ENCODE measurements at places on chromosomes 16 and 17.

DNA sequence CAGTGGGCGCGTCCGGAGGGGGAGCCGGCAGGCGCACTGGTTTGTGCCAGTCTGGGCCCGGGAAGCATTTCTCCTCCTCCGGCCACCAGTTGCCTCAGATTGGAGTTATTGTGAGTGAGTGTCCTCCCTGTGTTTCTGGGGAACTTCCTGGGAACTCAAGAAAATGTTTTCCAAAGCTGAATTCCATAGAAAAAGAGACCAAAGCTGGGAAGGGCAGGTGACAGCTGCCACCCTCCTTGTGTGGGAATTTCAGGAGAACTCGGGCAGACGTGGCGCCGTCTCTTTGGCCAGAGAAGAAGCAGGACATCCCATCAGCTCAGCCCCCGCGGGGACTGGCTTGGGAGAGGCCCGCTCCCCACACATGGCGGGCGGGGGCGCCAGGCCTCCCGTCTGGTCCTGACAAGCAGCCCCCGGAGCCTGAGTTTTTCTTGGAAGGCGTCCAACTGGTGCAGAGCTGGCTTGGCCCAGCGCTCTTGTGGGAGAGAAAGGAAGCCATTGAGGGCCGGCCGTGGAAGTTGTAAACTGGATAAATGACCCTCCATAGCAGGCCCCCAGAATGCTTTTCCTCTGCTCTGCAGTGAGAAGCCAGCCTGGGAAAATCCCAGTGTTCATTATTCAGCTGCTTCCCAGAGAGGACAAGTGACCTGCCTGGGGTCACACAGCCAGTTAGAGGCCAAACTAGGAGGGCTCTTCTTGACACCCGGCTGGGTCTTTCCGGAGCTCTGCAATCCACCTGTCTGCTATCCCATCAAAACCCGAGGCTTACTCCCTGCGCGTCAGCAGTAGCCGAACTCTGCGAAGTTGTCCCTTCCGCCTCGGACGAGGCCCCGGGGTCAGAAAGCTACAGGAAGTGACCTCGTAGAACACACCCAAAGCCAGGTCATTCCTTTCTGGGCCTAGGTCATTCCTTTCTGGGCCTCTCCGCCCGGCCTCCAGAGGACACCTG is 39.2 kb upstream of the GSE1 start:
- DNase-seq, result no peak

- no peak for DNase-seq
Observed at GRCh38 chr17:57999496-58000017, 7.5 kb downstream of the SRSF1 start.

DNA sequence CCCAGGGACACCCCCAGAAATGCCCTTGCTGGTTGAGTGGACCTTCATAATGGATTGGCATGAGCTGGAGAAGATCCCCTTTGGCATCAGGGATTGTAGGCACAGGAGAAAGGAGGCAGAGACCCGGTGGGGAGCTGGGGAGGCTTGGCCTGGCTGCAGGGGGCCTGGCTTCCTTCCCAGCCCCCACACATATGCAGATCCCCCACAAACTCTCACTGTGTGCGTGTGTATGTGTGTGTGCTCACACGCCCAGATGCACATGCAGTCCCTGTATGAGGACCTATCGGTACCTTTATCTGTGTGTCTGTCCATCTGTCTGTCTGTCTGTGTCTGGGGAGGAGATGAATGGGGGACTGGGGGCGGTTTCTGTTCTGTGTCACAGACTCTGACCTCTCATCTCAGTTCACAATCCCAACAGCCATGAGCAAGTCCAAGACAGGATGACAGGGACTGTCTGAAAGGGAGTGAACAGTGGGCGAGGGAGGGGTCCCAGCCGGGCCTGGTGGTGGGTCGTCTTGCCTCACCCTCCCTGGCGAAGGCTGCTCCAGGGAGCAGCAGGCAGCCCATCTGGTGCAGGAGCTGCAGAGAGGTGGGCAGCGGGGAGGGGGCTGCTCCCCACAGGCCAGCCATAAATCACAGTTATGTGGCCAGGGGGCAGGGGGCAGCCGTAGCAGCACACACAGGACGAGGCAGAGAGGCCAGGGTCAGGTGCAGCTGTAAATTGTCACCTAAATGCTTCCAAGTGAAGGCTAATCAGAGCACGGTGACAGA is 46.7 kb upstream of the LHX1 start:
- no peak for DNase-seq

DNA sequence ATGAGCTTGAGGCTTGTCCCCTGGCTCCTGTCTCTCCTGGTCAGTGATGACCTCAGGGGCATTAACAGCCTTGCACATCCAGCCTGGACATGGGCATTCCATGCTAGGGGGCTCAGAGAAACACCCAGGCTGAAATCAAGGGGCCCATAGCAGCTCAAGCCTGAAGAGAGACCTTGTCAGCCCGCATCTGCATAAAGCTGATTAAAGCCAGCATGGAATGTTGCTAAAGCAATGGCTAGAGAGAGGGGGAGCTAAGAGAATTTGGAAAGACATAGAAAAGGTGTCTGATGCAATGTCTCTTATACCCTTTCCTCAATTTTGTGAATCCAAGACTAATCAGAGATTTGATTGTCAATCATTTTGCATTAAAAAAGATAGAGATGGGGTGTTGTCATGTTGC is 51.4 kb upstream of the WSCD1 start:
- DNase-seq, result no peak

DNA sequence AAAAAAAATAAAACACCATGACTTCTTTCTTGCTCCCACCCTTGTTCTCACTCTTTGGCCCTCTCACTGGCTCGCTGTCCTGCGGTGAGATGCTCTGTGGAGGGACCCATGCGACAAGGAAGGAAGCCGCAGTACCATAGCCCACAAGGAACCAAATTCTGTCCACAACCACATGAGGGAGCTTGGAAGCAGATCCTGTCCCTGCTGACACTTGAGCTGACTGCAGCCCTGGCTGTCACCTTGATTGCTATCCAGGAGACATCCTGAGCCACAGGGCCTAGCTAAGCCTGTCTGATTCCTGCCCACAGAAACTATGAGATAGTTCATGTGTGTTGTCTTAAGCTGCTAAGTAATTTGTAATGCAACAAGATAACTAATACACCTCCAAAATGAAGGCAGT is 4.8 kb upstream of the MT2A start:
- DNase-seq, result no peak

DNA sequence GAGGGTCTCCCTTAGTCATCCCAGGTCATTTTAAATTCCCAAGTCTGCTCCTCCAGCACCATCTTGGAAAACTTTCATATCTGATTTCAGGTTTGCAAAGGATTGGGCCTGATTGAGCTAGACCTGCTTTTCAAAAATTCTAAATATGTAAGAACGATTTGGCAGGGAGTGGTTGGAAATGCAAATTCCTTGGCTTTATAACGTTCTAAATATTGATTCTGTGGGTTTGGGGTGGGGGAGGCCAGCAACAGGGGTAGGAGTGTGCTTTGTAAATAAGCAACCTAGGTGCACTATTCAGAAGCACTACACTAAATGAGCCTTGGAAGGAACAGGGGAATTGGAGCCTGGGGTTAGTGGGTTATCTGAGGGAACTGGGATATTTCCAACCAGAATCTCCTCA is 47.9 kb downstream of the TMEM114 start:
- DNase-seq, result no peak

- DNase-seq, result no peak
Observed at GRCh38 chr17:57556977-57557376, 188.1 kb downstream of the CCDC182 start.

- no peak for DNase-seq
Observed at GRCh38 chr17:8894673-8895578, 27.5 kb upstream of the PIK3R6 start.

DNA sequence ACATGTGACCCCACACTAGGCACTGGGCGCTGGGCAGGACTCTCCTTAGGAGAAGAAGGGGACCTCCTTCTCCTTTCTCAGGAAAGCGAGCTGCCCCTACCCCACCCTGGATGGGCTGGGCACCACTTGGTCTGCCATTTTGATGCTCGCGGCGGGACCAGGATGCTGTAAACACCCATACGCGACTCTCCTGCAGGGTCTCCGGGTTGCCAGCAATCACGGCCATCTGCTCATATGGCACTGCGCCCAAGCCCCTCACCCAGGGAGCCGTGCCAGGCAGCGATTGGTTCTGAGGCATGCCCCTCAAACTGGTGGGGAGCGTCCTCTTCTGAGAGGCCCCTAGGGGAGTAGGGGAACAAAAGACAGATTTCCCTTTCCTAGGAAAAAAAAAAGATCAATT is 99.0 kb downstream of the C16orf78 start:
- no peak for DNase-seq

- no peak for DNase-seq
Observed at GRCh38 chr17:18070861-18071340, 16.8 kb upstream of the DRG2 start.

GRCh38 chr16:11390573-11391495 is 45.6 kb downstream of the RMI2 start:
- no peak for DNase-seq

DNA sequence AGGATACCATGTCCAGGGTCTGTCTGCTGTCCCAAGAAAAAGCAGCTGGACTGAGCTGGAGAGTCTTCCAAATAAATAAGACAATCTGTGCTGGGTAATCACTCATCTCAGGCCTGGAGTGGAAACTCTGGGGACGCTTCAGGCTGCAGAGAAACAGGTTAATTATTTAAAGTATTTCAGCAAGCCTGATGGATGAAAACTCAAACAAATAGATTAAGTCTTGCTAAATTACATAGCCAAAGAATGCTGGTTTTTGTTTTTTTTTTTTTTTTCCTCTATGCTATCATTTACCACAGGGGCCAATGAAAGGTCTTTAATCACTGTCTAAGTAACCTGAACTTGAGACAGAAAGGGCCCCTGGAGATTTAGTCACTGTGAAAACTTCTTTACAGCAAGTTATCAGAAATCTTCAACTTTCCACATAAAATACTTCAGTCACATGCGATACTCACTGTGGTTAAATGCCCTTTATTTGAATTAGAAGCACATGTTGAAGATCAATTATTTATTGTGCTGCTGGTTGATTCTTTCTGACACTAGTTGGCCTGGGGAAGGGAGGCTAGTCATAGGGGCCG is 31.0 kb upstream of the KCNJ2 start:
- DNase-seq, result no peak

GRCh38 chr17:48757524-48757961 is 29.0 kb upstream of the HOXB13 start:
- DNase-seq, result no peak

- no peak for DNase-seq
Observed at GRCh38 chr16:57377080-57377841, 5.0 kb downstream of the CX3CL1 start.

DNA sequence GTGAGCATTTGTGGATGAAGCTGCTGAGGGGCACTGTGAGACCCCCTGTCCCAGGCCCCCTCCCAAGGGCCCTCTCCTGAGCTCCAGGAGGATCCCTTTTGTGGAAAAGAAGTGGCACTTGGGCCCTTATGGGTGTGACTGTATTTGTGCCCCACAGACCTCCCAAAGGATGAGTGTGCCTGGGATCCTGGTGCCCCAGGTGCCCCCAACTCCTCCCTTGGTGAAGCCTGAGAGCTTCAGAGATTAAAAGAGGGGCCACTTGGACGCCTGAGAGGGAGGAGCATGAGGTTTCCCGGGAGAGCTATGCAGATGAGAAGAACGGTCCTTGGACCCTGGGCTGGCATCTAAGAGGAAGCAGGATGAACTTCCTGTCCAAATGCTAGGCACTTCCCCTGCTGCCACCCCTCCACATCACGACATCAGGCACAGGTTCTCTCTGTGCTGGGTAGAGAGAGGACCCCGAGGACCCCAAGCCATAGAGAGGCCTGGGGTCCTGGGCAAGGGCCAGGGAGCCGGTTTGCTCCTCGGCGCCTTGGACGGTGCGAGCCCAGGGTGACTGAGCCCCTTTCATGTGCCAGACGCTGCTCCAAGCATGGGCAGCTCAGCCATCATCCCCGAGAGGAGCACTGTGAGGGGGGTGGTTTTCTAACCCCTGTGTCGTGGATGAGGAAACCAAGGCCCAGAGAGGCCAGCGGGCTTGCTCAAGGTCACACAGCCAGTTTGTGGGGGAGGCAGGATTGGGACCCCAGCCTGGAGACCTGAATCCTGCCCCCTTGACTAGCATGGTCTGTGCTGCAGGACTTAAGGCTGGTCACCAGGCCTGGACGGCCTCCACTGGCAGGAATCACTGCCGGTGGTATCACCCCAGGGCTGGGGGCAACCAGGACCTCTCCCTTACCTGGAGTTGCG is 5.6 kb upstream of the ADAM11 start:
- DNase-seq, result no peak

DNA sequence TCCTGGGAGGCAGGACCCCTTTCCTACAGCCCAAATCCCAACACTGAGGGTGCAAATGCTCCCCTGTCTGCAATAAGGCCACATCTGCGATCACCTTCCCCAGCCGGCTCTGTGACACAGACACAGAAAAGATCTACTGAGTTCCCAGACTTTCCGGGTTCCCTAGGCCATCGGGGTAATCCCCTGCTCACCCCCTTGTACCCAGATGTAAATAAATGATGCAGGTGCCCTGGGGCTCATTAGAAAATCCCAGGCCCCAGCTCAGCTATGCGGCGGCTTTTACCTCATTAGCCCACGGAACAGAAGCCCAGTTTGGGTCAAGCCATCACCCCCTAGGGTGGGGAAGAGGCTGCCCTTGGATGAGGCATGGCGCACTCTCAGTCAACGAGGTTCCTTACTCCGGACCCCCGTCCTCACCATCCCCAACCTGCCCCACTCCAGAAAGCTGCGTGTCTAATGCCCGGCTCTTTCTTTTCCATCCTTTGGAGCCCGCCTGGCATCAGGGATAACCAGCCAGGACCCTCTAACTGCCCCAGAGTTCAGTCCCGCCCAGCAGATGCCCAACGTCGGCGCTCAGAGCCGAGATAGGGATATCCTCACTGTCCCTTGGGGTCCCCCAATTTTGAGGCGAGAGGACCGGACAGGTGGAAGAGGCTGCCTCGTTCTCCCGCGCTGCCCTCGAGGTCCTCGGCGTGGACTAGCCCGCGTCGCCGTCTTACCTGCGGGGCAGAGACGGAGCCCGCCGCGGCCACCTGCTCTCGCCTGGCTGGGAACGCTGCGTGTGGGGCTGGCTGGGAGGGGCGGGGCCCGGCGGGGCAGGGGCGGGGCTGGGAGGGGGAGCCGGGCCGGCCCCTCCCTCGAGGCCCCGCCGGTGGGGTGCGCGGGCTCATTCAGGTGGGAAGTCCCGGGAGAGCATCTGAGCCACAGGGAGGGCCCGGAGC is at the start of gene ZNF385C:
Gene ZNF385C (minus strand): TSS at position 783 of the 941 bp plus-strand sequence. CDS start 35,417 bp downstream, outside the sequence.
- no peak for DNase-seq

DNA sequence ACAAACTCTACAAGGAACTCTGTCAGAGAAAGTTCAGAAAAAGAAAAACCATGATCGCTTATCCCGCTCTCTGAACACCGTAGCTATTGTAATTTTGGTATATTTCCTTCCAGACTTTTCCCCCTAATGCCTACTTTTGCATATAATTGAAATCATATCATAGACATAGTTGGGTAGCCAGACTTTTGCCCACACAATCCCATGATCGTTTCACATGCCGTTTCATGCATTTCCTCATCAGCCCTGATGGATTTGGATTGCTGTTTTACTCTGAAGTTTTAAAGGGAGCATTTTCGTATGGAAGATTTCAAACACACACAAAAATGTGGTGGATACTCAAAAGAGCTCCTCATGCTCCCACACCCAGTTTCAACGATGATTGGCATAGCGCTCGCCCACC is 31.3 kb downstream of the COX4I1 start:
- DNase-seq, result no peak

GRCh38 chr16:4263504-4264436 is 9.1 kb downstream of the TFAP4 start:
- no peak for DNase-seq

All from activated T-helper 1 cell treated with Interleukin-2 at 50 U/mL for 16 hours (primary cell).